ENCODE measurements at places on chromosomes 6 and 20.

DNA sequence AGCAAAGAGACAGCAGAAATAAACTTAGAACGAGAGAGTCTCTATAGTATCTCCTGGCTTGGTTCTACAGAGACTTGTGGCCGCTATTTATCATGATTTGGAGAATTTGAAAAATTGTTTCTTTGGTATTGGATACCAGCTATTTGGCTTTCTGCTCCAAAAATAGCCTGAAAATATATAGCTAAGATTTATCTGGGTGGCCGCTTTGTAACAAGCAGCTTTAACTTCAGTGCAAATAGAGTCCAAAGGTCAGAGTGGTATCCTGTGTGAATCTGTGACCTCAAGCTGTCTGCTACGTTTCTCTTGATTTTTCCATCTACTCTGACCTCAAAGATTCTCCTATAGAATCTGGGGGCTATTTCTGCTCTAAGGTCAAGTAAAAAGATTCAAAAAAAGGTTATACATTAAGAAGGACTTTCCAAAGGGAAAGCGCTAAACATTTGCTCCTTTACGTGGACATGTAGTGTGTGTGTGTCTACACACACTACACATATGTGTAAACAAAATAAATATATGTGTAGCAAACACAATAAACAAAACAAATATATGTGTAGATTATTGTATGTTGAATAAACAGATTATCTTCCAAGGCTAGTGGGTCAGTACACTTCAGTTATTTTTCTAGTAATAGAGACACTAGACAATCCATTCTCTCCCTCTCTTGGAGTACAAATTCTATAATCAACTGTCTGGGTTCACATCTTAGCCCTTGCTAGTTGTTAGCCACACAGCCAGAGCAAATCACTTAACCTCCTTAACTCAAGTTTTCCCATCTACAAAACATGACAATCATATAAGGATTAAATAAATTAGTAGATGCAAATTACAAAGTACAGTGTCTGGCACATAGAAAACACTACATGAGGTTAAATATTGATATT, 40.8 kb downstream of the CHD6 start:
- DNase-seq = no peak

DNA sequence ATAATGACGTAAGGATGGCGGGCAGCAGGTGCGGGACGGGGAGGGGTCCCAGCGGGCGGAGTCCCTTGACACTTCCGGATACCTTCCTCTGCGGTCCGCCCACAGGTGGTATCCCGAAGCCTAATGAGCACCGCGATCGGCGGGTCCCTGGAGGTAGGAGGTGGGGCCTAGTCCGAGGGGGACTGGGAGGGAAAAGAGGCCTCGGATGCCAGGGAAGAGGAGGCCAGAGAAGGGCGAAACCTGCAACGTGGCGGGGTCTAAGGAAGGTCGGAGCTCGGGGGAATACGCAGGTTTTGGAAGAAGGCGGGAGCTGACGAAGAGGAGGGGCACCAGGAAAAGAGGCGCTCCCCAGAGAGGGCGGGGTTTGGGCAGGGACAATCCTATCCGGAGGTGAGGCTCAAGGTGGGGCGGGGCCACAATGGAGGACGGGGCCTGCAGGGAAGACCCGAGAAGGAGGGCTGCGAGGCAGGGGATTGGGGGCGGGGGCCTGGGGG, 3.7 kb downstream of the PRSS16 start:
- DNase-seq = peak; percentile 16

DNA sequence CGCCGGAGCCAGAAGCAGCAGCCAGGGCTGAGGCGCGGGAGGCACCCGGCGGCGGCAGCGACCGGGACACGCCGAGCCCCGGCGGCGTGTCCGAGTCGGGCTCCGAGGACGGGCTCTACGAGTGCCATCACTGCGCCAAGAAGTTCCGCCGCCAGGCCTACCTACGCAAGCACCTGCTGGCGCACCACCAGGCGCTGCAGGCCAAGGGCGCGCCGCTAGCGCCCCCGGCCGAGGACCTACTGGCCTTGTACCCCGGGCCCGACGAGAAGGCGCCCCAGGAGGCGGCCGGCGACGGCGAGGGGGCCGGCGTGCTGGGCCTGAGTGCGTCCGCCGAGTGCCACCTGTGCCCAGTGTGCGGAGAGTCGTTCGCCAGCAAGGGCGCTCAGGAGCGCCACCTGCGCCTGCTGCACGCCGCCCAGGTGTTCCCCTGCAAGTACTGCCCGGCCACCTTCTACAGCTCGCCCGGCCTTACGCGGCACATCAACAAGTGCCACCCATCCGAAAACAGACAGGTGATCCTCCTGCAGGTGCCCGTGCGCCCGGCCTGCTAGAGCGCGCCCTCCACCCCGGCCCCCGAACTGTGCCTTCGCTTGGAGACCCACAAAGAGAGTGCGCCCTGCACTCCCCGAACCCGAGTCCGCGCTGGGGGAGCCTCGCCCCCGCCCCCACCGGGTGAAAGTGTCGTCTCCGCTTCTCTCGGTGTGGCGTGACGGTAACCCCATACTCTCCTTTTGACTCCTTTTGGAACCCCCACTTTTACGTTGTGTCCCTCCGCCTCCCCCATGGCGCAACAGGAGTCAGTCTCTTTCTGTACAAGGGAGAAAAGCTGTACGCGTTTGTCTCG, 1.6 kb downstream of the INSM1 start:
- peak; percentile 38 for DNase-seq

DNA sequence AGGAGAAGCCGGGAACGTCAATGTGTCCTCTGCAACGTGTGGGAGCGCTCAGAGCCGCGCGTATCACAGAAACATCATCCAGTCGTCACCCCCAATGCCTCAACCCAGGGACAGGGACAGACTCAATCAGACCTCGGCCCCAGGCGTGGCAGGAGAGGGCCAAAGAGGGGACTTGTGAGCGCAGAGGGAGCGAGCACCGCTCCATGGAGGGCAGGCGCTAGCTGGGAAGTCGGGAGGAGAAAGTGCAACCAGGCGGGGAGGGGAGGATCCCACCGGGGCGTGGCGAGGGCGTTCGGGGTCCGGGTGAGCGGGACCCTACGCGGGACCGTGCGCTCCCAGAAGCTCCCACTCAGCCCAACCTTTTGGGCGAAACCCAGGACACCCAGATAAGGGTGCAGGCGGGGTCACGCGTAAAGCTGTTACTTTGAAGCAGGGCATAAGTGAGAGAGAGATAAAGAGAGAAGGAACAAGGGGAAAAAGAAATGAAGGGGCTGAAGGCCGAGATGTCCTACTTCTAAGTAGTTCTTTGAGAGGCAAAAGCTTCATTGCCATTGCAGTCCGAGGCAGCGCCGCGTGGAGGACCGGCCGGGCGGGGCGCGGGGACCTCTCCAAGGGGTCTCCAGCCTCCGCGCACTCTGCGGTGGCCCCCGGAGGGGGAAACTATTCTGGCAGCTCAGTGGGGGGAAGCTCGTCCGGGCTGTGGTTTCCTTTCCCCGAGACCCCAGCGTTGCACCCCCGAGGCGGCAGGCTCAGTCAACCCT, 862 bp upstream of the SOBP start:
- DNase-seq = peak; percentile 43

DNA sequence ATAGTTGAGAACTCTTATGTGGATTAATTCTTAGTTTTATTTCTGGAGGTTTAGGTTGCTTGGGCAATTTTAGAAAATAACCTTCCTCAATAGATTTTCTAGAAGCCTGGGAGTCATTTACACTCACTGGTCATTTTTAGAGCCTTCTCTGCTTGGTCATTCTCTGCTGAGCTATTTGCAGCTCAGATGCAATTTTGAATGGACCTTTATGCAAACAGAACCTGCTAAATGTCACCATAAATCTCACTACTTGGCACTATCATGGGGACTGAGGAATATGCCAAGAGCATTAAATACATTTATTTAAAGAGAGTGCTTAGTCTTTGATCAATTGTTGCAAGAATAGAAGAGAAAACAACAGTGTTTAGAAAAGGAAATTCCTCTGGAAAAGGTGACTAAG, 154.0 kb downstream of the CLVS2 start:
- DNase-seq = no peak

DNA sequence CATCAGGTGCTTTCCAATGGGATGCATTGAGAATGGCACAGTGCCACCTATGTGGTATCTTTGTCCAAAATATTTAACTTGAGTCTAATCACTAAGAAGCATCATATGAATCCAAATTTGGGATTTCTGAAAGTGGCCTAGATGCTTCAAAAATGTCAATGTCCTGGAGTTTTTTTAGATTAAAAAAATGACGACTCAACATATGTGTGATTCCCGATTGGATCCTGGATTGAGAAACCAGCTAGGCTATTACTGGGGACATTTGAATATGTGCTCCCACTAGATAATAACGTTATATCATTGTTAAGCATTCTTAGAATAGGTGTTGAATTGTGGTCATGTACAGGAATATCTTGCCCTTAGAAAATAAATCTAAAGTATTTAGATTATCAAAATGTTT, 189.2 kb downstream of the TBXT start:
- no peak for DNase-seq

DNA sequence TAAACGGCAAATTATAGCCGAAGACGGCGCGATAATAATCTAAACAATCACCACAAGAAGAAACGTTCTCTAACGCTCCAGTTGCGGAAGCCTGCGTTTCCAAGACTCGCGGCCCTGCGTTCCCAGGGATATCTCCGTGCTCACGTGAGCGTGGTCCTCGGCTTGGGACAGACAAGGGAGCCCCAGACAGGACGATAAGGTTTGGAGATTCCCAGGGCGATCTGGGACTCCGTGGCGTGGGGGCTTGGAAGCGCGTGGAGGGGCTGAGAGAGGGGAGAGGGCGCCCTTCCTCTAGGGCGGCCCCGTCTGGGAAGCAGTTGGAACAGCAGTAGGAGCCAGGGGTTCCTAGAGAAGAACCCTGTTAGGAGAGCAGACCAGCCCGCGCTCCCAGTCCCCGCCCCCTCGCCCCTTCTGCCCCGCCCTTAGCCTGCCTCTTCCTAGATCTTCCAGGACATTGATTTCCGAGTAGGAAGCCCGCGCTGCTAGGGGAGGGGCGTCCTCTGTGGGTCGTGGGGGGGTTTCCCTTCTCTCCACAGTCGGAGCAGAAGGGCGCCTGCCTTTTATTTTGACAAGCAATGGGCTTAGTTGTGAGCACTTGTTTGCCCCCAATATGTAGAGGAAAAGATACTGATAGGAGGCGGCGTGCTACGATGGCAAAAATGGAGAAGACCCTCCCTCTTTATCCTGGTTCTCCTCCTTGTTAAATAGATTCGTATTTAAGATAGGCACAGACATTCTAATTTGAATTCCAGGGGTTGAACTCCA, 10.6 kb downstream of the NRN1 start:
- DNase-seq = no peak

GRCh38 chr6:13411484-13411883, 75.9 kb downstream of the GFOD1 start:
- DNase-seq = no peak

- no peak for DNase-seq
These were observed 140.9 kb downstream of the GJA10 start for GRCh38 chr6:90035047-90035723.

- DNase-seq = no peak
These were observed 461 bp upstream of the HNF4A start for GRCh38 chr20:44354979-44355497.

DNA sequence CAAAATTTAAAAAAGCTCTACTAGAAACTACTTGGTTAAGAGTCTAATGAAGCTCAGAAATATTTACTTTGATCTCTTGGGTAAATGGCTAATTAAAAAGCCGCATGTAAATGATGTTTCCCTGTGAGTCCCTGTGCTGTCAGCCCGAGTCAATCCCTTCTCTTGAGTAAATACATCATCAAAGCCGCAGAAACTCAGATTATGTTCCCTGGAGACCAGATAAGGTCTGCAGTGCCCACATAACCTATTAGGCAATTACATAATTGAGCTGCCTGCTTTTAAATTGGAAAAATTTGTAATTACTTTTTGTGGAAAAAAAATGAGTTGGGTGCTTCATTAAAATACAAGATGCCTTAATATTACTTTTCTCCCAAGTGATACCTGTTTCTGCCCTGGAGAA, 83.1 kb downstream of the KIZ start:
- no peak for DNase-seq

- DNase-seq = no peak
These were observed 13.2 kb downstream of the MAP1LC3A start for GRCh38 chr20:34571753-34572152.

DNA sequence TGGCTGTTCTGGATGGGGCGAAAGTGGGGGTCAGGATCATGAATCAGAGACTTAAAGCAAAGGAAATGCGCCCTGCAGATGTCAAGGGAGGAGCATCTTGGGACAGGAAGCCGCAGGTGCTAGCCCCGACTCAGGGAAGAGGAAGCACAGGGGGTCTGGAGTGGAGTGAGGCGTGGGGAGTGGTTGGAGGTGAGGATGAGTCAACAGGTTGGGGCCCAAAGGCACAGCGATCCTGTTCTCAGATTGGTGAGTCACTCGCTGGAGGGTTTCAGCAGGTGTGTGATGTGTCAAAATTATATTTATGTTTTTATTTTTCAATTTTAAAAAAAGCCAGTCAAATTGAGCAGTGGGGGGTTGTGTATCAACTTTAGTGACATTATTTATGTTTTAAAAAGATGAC, 19.0 kb downstream of the PACSIN1 start:
- DNase-seq = no peak

GRCh38 chr6:54238396-54238795, 69.8 kb upstream of the TINAG start:
- DNase-seq = no peak

DNA sequence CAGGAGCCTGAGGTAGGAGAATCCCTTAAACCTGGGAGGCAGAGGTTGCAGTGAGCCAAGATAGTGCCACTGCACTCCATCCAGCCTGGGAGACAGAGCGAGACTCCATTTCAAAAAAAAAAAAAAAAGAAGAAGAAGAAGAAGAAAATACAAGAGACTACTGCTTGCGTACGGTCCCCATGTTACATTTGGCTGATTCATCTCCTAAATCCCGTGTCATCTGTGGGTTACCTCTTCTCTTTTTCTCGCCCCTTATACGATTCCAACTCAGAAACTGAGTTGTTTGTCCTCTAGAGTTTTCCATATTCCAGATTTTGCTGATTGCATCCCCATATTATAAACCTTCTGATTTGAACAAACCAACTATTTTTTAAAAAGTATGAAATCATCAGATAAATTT, 62.4 kb upstream of the NELFCD start:
- no peak for DNase-seq

DNA sequence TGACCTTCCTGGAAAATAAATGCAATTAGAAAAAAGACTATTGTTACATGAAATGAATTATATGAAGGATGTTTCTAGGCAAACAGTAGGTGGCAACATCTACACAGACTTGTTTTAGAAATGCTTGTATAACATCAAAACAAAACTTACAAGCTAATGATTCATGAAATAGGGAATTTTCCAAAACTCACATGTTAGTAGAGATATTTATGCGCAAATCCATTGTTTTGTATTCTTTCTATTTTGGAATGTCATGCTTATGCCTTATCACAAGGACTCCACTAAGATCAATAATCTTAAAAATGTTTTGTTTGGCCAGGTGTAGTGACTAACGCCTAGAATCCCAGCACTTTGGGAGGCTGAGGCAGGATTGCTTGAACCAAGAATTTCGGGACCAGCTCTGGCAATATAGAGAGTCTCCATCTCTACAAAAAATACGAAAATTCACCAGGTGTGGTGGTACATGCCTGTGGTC, 32.3 kb upstream of the LGSN start:
- no peak for DNase-seq

GRCh38 chr20:14576196-14576877, 238.9 kb upstream of the FLRT3 start:
- no peak for DNase-seq
